ENCODE measurements at places on chromosomes 12 and 14. TPM values are rescaled to one million over a fixed set of nuclear protein-coding genes. Genes with fewer than 3 reads are reported as not detected.

- DNase-seq = no peak
Measured at GRCh38 chr14:95885866-95886265, 9.2 kb downstream of the TUNAR start.

GRCh38 chr14:77217551-77217950, 36.0 kb downstream of the TMEM63C start:
- no peak for DNase-seq

DNA sequence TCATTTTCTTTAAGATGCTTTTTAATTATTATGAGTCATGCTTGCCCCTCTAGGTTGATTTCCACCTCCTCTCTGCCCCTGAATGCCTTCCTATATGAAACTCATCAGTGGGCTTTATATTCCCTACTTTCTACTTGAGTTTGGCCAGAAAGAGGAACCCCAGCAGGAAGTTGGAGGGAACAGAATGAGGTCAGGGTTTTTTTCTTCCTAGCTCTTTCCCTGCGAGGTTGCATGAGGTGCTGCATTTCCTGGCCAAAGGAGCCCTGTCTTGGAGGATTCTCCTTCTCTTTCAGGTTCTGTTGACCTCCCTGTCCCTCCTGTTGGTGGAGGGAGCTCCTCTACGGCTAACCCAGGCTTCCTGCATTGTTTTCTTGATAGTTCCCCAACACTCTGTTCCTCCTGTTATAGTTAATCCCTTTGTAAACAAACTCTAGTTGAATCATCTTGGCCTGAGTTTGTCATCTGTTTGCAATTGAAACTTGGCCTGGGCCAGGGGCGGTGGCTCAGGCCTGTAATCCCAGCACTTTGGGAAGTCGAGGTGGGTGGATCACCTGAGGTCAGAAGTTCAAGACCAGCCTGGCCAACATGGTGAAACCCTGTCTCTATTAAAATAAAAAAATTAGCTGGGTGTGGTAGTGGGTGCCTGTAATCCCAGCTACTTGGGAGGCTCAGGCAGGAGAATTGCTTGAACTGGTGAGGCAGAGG, 15.3 kb upstream of the SPIC start:
- DNase-seq = no peak

DNA sequence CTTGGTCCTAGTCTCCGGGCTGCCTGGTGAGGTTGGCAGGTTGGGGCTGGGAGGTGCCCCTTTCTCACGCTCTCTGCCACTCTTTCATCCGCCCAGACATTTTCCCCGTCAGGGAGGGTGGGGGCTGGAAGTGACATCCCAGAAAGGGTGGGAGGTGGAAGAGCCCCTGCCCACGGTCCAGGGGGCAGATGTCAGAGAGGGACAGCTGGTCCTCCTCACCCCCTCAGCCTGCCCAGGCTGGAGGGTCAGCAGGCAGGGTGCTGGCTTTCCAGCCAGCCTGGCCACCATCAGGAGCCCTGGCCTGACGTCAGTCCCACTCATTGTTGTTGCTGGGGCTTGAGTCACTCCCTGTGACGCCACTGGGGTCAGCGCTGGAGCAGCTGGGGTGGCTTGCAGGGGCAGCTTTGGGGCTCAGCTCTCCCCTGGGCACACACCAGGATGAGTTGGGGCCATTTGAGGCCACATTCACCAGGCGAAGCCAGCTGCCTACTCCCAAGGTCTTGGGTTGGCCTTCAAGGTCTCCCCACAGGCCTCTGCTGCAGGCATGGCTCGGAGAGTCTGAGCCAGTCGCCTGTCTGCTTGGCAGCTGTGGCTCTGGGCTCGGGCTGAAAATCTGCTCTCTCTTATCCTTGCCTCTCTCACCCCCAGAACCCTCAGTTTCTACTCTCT, 5.7 kb upstream of the ATG101 start:
- no peak for DNase-seq

GRCh38 chr12:110688446-110689280, at the start of gene HVCN1:
HVCN1 (minus strand) TSS chr12:110689115; CDS start chr12:110683245, 5,870 bp downstream.
- DNase-seq = no peak

GRCh38 chr14:105487449-105487985, 831 bp downstream of the CRIP1 start:
- no peak for DNase-seq

DNA sequence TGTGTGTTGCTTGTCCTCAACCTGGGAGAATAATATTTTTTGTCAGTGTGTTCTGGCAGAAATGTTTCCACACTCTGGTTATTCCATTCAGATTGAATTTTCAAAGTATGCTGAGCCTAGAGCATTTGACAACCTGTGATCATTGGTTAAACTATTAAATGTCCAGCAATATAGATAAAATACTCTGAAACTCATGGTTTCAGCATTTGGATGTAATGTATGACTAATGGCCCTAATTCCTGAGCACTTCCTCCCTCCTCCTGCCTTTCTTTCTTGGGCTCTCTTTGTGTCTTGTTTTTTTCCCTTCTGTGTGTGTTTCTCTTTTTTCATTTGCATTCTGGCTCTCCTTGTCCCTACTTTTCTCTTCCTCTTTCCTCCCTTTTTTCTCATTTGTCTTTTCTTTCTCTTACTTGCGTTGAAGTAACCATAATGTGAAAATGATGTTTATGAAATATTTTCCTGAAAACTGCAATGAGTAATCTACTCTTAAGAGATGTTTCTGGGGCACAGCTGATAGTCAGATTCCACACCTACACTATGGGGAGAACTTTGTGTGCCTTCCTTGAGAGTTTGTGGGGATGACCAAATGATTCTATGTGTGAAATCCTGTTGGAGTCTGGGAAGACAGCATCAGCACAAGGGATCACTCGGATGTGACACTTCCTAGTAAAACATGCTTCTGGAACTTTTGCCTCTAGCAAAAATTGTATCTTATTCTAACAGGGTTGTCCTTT, 74.6 kb downstream of the FRMD6 start:
- no peak for DNase-seq

- DNase-seq = no peak
Measured at GRCh38 chr14:62778852-62779251, 266.4 kb downstream of the KCNH5 start.

DNA sequence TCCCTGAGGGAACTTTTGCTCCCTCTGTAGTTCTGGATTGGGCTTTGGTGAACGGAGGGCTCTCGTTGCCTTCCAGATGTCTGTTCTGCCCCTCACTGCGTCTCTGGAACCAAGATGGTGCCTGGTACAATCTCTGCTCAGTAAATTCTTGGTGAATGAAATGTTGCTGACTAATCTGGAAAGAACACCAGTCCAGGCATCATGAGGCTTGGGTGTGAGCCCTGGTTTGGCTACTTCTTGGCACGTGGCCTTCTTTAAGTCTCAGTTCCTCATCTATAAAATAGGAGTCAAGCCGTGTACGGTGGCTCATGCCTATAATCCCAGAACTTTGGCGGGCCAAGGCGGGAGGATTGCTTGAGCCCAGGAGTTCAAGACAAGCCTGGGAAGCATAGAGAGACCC, 4.3 kb downstream of the HHIPL1 start:
- no peak for DNase-seq

CLEC2D gene
- 13.5 TPM for total RNA-seq

TAS2R50 gene
- total RNA-seq = 2.9 TPM

MBD6 gene
- total RNA-seq = 26.8 TPM

SLCO1C1 gene
- total RNA-seq = not detected

All from vagina (tissue), 2 donors.